OCI-M1 (cell line): ENCODE measurements at places on chromosomes 12 and 14.

GRCh38 chr14:71713016-71713415 lies 219.2 kb upstream of the RGS6 start:
- no peak for DNase-seq

- DNase-seq: no peak
These were observed 146.3 kb downstream of the PDE3A start for GRCh38 chr12:20514598-20514997.

GRCh38 chr14:54777395-54777794 lies 125.2 kb downstream of the GCH1 start:
- DNase-seq: no peak

DNA sequence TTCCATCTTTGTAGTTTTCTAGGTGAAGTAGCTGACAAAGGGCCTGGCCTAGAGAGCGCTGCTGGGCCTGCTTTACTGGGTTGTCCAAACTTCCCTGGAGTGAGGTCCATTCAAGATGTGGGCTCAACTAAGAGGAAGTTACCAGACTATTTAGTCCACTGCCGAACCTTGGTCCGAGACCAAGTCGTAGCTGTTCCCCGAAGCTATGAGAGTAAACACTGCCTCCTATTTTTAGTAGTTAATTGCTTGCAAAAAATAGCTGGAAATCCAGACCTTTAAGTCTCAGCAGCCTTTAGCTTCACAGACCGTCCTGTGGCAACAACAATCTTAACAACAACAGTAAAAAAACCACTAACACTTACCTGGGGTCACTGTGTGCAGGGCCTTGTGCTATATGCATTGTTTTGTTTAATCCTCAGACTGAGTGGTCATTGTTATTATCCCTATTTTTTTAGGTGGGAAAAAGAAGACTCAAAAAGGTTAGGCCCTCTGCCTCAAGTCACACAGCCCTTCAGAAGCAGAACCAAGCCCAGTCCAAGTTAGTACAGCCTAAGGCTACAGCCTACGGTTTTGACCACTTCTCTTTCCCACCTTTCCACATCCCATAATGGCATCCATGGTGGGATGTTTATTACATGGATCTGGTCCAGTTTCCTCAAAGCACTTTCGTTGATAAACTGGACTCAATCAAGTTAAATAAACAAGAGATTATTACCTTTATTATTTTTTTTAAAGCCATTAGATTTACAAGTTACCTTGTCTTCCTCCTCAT lies 30.6 kb downstream of the SOCS2 start:
- no peak for DNase-seq

- peak; percentile 55 for DNase-seq
These were observed 1.0 kb upstream of the ANO6 start for GRCh38 chr12:45214749-45215418.

DNA sequence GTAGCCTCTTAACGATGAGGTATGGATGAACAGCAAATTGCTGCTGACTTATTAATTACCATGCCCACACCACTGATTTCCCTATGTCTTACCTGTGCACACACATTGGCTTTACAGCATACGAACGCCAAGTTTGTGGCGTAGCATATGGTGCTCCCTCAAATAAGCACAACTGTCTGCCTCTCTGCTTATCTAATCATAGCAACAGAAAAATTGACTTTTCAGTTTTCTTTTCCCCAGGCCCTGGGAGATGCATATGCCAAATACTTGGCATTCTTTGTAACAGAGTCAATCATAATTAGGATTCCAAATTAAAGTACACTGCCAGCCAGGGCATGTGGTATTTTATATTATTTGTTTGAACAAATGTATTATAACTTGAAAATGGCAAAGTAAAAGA lies 625.5 kb downstream of the DIO2 start:
- no peak for DNase-seq

DNA sequence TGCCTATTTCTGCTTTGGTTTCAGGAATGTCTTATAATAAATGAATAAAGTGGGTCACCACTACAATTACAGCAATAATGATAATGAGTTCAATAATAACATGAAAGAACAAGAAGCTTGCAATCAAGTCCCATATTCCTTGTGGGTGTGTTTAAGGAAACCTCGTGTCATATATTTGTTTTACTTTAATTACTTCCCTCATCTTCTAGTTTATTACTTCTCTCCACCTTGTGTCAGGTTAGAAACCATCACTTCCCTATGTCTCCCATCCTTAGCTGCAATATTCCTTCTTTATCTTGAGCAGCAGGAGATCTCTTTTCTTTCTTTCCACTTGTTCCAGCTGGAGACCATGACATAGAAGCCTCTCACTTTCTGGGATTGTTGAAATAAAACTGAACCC lies 384.0 kb upstream of the TMEM132C start:
- no peak for DNase-seq

DNA sequence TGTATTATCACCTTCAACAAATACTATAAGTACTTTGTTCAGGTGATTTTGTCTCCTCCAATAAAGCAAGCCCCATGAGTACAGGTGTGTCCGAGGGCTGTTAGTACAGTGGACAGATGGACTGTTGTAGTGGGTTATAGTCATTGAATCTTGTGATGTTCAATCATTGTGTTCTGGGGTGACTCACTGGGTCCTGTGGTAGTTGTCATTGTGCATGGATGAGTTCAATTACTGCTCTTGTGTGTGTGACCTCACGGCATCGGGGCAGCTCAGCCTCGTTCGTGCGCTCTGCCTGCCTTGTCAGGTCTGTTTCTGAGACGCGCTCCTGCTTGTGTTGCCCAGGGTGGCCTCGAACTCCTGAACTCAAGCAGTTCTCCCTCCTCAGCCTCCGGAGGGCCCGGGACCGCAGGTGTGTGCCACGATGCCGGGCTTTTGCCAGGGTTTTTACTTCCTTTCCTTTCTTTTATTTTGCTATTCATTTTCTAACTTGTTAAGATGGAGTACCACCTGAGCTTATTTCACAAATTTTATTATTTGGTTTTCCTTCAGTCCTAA lies 72.2 kb downstream of the DDX51 start:
- DNase-seq: no peak

DNA sequence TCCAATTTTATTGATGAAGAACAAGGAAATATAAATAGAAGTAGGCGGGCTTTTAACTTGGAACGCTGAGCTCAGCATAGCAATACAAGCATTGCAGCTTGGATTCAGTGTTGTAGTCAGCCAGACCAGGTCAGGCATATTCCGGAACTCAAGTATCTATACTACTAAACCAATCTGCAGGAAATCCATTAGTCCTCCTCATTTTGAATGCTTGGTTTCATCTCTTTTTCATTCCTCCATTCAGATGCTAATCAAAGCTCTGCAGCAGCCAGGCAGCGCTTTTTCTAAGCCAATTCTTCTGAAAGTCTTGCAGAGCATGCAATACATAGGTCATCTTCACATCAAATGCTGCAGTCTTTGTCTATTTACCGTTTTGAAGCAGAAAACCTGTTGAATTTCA lies 49.0 kb downstream of the KIF21A start:
- DNase-seq: no peak

DNA sequence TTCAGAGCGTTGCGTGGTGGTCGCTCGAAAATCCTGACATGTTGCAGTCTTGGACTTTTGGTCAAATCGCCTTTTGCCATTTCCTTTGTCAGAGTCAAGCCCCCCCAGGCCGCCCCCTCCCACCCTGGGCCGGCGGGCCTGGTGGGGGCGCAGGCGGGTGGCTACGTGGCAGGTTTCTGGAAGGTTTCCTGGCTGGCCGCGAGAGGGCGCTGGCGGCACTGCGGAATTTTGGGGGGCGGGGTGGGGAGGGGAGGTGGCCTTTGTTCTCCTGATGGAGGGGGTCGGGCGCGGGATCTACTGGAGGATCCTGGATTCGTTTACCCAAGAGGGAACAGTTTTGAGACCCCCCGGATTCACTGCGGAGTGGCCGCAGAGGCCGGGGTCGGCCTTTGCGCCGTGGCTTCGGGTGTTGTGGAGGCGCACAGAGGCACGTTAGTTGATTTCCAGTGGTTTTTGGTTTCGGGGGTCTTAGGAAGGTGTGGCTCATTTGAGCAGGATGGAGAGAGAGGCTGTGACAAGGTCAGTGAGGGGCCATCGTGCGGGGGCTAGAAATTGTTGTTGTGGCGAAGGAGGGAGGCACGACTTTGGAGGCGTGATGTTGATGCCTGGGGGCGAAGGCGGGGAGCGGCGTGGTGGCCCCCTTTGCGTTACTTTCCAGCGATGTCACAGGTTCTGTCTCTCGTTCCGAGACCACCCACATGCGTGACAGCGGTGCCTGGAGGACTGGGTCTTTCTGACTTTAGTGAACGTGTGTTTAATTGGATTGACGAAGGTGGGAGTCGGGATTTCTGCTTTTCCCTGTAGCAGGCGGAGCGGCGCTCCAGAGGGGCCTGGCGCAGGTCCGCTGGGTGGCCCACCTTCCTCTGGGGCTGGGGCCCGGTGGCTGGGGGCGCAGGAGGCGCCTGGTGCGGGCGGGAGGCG lies 1.4 kb downstream of the MEG3 start:
- no peak for DNase-seq

- peak; percentile 52 for DNase-seq
These were observed 37.4 kb downstream of the SLC6A12 start for GRCh38 chr12:176321-177181.

DNA sequence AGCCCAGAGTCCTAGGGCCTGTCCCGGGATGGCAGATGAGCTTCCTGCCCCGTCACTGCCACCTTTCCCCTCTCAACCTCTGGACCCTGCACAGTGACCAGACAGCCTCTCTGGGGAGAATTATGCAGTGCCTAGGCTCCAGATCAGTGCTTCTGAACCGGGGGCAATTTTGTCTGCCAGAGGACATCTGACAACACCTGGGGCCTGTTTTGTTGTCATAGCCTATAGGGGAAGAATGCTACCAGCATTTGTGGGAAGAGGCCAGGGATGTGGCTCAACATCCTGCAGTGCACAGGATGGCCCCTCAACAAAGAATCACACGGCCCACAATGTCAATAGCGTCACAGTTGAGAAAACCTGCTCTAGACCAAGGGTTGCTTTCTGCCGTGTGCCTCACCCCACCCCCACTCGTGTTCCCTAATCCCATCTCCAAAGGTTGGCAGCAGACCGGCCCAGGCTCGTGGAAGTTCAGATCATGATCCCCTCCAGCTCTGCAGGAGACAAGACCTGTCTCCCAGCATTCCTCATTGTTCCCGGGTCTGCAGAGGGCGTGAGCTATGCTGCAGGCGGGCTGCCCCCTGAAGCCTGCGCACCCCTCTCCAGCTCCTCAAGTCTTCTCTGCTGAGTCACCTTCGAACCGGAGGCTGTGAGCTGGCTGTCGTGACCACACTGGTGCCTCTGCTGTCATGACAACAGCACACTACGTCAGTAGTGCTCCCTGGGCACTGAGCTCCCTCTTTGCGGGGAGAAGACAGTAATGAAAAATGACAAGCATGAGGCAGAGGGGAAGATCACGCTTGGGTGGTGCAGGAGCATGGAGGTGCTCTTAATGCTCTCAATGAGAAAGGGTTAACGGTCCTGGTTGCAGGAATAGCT lies 2.0 kb upstream of the GAPDH start:
- peak; percentile 96 for DNase-seq

GRCh38 chr14:105867961-105868599 lies 341.7 kb downstream of the TMEM121 start:
- no peak for DNase-seq

- peak; percentile 98 for DNase-seq
These were observed at the start of gene IRF9 for GRCh38 chr14:24160850-24161804. TSS of gene IRF9 (plus strand) at chr14:24161265. CDS start at chr14:24162145, 880 bp downstream.

DNA sequence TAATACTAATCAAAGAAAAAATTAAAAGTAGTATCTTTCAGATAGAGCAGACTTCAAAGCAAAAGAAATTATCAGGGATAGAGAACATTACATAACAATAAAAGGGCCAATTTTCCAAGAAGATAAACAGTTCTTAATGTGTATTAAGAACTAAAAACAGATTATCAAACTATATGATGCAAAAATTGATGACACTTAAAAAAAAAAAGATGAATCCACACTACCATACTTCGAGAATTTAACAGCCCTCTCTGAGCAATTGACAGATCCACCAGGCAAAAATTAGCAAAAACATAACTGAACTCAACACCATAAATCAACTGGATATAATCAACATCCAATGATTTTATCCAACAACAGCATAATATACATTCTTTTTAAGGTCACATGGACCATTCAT lies 686.5 kb downstream of the LRFN5 start:
- DNase-seq: no peak

- DNase-seq: no peak
These were observed 7.6 kb downstream of the SERPINA11 start for GRCh38 chr14:94445003-94445402.

GRCh38 chr14:57480051-57480450 lies 13.6 kb downstream of the CCDC198 start:
- no peak for DNase-seq

- peak; percentile 15 for DNase-seq
These were observed 18.1 kb downstream of the RAB21 start for GRCh38 chr12:71772735-71773134.

DNA sequence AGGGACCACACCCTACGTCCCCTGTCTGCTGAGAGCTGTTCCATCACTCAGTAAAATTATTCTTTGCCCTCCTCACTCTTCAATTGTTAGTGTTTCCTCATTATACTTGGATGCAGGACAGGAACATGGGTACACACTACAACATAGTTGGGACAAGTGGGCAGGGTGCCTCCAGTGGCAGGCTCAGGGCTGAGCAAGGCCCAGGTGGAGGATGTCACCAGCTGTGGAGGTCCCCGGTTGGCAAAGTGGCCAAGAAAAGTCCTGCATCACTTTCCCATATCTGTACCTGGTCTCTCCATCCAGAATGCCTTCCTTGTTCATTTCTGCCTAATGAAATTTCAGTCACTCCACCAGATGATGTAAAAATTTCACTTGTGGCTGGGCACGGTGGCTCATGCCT lies 72.7 kb upstream of the PPP4R3A start:
- DNase-seq: no peak

DNA sequence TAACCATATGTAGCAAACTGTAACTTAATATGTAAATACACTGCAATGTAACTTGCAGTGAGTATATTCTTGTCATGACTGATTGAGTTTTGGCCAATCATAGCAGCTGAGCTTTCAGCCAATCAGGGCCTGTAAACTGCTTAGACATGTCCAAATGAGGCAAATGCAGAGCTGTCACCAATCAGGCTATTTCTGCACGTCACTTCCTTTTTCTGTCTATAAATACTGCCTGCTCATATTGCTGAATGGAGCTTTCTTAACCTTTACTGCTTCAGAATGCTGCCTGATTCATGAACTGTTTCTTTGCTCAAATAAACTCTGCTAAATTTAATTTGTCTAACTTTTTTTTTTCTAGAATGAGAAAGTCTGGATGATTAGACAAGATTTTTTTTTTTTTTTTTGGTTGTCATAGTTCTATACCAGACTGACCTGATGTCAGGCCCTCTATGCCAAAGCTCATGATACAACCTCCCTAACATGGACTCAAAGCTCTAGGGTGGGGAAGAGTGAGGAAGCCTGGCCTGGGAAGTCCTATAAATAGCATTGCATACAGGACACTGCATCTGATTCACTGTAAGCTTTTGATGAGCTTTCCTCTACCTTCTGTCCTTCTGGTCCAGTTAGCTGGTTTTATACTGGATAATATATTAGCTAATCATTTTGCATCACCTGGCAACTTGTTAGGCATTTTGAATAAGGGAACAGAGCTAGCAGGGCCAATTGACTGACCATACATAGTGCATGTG lies 12.0 kb downstream of the MGP start:
- peak; percentile 68 for DNase-seq

DNA sequence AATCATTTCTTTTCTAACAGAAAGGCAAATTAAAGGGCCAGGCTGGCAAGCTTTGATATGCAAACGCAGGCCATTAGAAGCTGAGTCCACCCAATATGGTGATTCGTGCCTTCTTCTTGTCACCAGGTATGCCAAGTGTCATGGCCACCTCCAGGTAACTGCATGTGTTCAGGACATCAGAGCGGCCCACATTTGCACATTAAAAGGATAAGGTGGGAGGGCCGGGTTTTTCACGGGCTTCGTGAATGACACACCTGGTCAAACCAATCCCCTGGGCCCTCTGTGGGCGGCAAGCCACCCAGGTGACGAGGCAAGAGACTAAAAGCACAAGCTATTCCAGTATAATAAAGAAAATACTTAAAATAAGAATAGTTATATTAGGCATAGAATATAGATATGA lies 75.9 kb upstream of the TSPAN11 start:
- no peak for DNase-seq
